ENCODE measurements at places on chromosomes 11 and 22.

DNA sequence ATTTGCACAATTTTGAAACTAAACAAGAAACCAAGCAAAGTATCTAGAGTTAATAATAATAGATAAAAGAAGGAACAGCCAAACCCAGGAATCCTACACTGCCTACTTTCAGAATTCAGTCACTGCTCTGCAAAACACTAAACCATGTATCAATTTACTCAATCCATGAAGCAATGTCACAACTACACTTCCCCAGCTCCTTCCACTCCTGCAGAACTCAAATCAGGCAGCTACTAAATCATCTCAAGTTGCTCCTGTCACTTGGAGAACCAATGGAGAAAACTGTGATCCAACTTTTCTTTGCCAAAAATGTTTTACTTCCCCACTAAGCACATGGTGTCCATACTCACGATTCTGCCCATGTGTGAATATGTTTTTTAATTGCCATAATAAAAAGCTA is 24.9 kb upstream of the C11orf58 start:
- no peak for DNase-seq

DNA sequence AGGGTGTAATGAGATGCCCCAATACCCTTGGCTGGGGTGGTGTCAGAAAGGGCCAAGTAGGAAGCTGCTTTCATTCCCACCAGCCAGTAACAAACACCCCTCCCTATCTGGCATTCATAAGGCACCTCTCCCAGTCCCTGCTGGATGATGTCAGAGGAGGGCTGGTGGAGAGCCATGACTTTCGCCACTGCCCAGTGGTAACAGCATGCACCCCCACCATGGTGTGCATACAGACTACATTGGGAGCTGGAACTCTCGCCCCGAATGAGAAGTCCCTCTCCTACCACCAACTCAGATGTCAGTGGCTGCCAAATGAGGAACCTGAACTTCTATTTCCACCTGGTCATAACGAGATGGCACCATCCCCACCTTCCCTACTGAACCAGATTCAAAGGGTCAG is 73.3 kb downstream of the SGSM3 start:
- DNase-seq: no peak

GRCh38 chr11:66881451-66881835 is 24.6 kb downstream of the LRFN4 start:
- no peak for DNase-seq

DNA sequence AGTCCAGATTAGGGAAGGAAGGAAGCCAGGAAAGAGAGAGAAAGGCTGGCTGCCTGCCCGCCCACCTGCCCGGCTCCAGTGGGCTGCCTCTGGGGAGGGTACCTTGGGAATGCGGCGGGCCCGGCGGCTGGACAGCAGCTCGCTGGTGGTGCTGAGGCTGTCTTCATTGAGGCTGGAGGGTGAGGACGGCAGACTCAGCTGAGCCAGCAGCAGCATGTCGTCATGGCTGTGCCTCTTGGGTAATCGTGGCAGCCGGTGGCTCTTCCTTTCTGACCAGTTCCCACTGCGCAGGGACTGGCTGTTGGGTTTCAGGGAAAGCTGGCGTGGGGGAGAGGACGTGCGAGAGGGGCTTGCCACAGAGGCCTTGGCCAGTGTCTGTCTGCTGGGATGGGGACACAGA is 32.9 kb downstream of the RPL27A start:
- no peak for DNase-seq

DNA sequence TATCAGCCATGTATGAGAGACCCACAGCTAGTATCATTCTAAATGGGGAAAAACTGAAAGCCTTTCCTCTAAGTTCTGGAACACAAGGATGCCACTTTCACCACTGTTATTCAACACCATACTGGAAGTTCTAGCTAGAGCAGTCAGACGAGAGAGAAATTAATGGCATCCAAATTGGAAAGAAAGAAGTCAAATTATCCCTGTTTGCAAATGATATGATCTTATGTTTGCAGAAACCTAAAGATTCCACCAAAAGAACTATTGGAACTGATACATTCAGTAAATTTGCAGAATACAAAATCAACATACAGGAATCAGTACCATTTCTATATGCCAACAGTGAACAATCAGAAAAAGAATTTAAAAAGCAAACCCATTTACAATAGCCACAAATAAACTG is 226.0 kb downstream of the TRPC6 start:
- no peak for DNase-seq

- DNase-seq: no peak
These were observed 105.7 kb upstream of the B3GAT1 start for GRCh38 chr11:134517621-134518293.
